ENCODE measurements at places on chromosomes 13 and 19.

DNA sequence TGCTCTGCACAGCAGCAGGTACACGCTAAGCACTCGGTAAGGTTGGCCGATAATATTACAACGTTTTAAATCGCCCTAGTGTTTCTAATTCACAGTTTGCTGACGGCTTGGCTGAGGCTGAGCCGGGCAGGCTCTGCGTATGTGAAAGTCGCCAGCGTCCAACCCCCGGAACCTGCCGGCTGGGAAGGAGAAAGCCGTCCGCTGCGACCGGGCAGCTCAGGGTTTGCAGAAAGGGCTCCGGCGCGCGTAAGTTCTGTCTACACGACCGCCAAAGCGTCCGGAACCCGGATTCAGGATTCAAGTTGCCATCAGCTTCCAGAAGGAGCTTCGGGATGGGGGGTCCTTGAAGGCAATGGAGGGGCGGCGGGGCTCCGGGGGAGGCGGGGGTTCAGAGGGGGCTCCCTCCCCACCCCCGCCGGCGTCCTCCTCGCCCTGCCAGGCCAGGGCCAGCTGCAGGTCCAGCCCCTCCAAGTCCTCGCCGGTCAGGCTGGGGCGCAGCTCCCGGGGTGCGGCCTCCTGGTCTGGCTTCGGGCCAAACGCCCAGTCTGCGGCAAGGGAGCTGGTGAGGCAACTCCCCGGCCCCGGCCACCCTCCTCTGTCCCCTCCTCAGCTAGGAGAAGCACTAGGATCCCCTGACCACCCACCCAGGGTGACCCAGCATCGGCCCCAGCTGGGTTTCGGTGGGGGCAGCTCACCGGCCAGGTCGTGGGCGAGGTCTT lies 575 bp downstream of the SMIM44 start:
- DNase-seq, result no peak

- no peak for DNase-seq
Observed at GRCh38 chr19:34328982-34329381, 36.0 kb upstream of the GPI start.

DNA sequence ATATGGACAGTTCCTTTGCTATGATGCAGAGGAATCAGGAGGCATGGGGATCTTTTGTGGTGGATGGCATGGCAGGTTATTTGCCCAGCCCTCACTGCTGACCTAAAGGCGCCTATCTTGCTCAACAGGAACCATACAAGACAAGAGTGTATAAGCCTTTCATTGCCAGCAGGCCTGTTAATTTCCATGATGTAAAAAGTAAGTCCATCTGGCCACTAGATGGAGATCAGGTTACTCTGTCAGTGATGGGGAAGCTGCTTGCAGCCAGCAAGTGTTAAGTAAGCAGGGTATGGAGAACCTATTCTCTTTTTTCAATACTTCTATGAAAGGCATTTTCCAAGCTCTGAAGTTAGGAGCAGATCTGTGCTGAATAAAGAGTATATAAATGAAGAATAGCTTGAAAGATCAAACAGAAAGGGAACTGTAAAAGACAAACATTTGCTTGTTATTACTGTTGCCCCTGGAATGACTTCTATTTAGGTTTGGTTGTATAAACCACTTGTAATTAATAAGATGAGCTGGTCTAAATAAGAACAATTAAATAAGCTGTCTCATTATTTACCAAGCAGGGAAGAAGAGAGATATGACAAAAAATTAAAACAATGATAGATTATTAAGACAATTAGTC lies 210.9 kb downstream of the RGCC start:
- DNase-seq, result no peak

GRCh38 chr13:26562512-26562890 lies 5.0 kb downstream of the WASF3 start:
- DNase-seq, result no peak

DNA sequence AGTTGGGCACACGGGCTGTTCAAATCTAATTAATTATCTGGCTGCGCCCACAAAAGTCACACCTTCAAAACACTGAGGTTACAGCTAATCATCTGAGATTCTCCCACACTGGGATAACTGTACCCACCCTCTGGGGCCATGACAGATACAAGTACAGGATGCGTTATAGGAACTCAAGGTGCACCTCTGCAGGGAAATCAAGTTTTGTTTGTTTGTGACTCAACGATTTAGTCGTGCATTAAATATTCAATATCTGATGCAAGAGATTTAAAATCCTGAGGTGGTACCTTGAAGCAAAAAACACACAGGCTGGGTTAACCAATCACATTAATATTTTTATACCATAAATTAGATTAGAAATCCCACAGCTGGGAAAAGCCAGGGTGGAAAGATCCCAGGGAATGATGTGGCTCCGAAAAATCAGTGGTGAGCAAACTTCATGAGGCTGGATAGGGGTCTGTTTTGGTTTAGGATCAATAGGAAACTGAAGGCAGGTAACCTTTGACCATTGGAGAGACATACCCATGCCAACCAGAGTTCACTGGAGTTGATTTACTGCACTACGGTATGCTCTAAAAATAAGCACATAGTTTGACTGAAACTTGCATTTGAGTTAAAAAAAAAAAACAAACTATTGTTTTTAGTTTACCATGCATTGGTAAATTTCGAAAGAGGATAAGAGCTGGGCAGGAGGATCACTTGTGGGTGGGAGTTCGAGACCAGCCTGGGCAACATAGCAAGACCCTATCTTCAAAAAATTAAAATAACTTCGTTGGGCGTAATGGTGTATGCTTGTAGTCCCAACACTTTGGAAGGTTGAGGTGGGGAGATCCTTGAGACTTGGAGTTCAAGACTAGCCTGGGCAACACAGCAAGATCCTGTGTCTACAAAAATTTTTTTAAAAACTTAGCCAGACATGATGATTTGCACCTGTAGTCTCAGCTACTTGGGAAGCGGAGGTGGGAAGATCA lies 23.9 kb upstream of the CEBPG start:
- no peak for DNase-seq

All from activated CD4-positive, alpha-beta T cell treated with anti-CD3 and anti-CD28 coated beads, Interleukin-2, amount 50 U/mL, for 1 hour (primary cell).